IPS-NIHi11 (cell line): ENCODE measurements at places on chromosomes 3 and 15.

- peak; percentile 72 for DNase-seq
Observed at GRCh38 chr3:149658744-149659497, 1.1 kb upstream of the WWTR1 start.

GRCh38 chr3:169363318-169364265, 299.9 kb downstream of the MECOM start:
- no peak for DNase-seq

DNA sequence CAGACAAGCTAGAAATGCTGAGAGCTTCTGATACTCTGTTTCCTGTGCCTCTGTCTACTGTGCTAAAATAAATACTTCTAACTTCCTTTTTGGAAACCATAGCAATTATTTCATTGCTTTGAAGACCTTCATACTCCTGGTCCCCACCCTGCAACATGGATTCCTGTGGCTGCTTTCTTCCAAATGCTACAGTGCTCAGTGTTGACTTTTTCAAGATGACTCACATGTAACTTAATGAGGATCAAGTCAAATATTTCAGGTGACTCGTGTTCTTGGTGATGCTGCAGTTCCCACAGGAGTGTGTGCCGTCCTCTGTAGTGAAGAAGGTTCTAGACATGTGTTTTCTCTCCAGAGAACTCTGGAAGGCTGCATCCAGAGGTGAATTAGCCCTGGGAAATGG, 288.6 kb downstream of the CLSTN2 start:
- no peak for DNase-seq

DNA sequence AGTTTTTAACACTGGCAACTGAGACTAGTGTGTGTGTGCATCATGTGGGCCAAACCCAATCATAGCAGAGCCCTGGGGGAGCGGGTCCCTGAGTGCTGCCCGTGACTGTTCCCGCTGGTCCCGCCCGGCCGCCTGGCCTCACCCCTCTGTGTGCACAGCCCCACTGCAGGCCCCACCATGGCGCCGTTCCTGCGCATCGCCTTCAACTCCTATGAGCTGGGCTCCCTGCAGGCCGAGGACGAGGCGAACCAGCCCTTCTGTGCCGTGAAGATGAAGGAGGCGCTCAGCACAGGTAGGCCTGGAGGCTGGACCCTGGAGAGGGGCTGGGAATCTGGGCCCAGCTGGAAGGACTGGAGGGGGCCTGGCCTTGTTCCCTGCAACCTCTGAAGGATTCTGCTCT, 17.2 kb downstream of the PRKCD start:
- DNase-seq, result no peak

GRCh38 chr15:28915041-28915810, 29.5 kb downstream of the APBA2 start:
- no peak for DNase-seq

DNA sequence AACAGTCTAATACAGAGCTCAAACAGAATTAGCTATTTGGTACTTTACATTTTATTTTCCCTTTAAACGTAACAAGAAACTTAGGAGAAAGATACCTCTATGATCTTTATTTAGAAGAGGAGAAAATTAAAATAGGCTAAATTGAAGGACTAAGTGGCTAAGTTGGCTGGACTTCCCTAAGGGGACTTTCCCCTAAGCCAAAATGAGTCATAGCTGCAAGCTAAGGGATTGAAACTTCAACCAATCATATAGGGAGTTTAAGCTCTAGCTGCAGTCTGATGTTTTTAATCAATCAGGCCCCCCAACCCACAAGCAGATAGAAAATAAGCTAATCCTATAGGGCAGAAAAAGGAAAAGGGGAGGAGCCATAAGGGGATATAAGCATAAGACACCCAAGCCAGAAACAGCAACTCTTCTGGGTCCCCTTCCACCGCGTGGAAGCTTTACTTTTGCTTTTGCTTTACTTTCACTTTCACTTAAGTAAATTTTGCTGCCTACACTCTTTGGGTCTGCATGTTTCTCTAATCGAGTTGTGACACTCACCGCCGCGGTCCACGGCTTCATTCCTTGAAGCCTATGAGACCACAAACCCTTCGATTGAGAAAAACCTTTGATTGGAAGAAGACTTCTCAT, 1108.5 kb upstream of the EPHA6 start:
- DNase-seq, result no peak
